ENCODE measurements at places on chromosomes 16 and 17. TPM values are rescaled to one million over a fixed set of nuclear protein-coding genes. Genes with fewer than 3 reads are reported as not detected.

DNA sequence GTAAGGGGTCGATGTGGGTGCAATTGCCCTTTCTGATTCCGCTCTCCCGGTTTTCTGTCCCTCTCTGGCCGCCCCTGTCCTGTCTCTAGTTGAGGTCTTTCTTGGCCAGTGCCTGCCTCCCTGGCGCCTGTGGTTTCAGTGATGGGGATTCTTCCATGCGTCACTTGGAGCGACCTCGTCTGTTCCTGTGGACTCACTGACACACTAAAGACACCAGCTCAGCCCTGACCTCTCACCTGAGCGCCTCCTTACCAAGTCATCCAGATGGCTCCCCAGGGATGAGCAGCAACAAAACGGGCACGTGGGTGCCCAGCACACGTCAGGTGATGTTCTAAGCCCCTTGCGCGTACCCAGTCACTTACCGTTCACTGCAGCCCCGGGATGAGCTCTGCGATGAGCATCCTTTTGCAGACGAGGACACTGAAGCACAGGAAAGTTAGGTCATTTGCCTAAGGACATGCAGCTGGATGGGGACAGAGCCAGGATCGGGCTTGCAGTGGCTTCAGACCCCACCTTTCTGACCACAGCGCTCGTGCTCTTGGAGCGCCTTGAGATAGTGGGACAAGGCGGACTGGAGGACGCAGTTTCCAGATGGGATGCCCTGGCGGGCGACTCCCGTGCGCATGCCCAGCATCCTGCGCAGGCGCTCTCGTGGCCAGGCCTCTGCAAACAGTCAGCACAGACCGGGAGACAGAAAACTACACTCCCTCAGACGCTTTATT lies 11.5 kb upstream of the LGALS3BP start:
- peaks cover 5% of the 10 kb centered on the region for H3K4me1 ChIP-seq
- H3K27ac ChIP-seq, result no peak overlapping the region
- peaks cover 9% of the 10 kb centered on the region for H3K36me3 ChIP-seq
- no peak overlapping the region for H3K4me3 ChIP-seq
- no peak for DNase-seq

KRT27 gene
- total RNA-seq, result not detected

MARCHF10 gene
- not detected for total RNA-seq

ACSM2B gene
- 0.13 TPM for total RNA-seq

TBC1D3 gene
- total RNA-seq, result not detected

BEAN1 gene
- not detected for total RNA-seq

Measured in GM12878 (cell line).